ENCODE measurements at places on chromosomes 13 and 19. TPM values are rescaled to one million over a fixed set of nuclear protein-coding genes. Genes with fewer than 3 reads are reported as not detected.

The SWSAP1 gene
- 0.48 TPM for total RNA-seq

GRCh38 chr19:34838248-34838647 is 65.2 kb upstream of the ZNF599 start:
- no peak for DNase-seq

- no peak for DNase-seq
Observed at GRCh38 chr19:17348700-17349099, 11.3 kb downstream of the GTPBP3 start.

DNA sequence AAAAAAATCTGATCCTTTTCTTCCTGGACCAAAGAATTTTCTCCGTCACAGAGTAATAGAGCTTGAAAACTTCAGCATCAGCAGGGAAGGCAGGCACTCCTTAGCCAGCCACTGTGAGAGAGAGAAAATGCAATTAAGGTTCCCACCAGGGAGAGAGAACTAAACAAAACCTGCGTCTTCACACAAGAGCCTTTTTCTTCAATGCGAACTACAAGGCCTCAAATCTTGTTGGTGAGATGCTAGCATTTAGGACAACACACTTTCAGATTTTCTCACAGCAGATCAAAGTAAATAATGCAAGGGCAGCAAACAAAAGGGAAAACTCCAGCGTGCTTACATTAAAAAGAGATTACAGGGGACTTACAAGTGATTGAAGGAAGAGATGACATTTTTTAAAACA is 80.1 kb downstream of the DACH1 start:
- DNase-seq = no peak
